CD4-positive, alpha-beta T cell (primary cell): ENCODE measurements at places on chromosomes 16 and 17.

GRCh38 chr16:11066261-11066870 is 122.0 kb downstream of the CLEC16A start:
- DNase-seq, result no peak

- DNase-seq, result no peak
Observed at GRCh38 chr16:4814542-4815173, 12.2 kb upstream of the ROGDI start.

- DNase-seq, result no peak
Observed at GRCh38 chr17:2030779-2031163, 818 bp downstream of the DPH1 start.

DNA sequence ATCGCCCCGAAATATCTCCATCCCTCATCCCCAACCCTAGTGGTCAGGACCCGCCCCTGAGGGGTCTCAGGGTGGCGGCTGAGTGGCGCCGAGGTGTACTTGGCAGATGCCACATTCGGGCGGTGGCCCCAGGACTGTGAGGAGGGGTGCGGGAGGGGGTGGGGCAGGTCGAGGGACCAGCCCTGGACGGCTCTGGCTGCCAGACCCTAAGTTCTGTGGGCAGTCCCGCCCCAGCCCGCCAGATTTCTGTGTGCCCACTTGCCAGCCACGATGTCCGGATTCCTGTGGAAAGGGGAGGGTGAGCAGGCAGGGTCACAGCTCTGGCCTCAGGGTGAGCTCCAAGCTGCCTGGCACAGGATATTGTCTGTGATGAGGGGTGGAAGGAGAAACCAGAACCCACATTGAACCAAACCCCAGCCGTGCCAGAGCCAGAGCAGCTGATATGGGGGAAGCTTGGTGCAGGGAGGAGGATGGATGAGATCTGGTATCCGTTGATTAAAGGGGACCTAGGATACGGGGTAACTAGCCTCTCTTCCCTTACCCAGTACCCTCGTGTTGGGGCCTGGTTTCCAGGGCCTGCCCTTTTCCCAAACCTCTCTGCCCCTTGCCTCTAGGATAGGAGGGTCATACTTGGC is 1.1 kb upstream of the CHAD start:
- no peak for DNase-seq

DNA sequence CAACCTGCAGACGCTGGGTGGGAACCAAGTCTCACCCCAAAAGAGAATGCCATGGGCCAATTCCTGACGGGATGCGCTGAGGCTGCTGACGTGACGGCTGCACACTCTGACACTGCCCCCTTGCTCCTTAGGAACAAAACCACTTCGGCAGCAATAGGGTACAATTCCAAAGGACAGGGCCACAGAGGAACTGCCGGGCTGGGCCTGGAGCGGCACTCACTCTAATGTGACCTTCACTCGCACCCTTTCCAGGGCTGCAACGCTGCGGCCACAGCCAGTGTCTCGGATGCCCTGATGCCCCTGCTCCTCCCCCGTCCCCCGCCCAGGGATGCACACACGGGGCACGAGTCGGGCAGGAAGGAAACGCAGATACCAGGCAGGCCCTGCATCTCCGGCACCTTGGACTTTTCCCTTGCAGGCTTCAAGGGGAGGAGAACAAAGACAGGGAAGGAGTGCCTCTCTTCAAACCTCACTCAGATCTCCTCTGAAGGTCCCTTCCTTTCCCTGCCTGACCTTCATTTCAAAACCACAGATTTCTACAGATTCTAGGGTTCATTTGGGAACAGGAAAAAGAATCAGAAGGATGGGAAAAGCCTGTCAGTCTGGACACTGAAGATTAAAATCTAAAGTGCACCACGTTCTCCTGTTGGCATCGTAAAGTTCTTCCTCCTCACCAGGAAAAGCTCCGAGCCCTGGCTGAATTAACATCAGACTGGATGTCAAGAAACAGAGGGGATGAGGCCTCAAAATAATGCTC is 2.3 kb downstream of the PITPNA start:
- DNase-seq, result no peak

- DNase-seq, result no peak
Observed at GRCh38 chr16:63998-64913, 8.2 kb downstream of the RHBDF1 start.

DNA sequence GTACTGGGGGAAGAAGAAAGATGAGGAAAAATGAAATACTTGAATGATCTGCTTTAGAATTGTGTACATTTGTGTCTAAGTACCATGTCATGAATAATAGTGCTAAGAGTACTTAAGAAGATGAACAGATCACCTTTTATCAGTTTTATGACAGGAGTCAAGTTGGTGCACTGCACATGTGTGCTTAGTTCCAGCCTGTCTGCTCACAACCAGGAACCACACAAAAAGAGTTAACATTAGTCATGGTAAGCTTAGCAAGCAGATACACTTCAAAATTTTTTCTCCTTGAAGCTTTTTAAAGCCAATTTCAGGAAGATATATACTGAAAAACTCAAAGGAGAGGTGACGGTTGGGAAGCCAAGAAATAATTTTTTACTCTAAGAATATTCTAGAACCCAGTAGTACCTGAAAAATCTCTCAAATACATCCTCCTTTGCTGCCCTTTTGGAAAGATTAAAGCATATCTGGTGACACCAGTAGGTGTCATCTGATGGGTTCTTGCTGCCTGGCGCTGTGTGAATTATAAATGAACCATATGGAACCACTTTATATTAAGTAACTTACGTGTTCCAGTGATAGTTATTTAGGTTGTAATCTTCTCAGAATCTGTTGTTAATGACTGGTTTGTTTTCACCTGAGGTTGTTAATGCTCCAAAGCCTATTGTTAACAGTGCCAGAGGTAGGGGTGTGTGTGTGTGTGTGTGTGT is 93.4 kb downstream of the MSI2 start:
- DNase-seq, result no peak

- DNase-seq, result no peak
Observed at GRCh38 chr17:28895794-28896447, 1.6 kb downstream of the FLOT2 start.

- DNase-seq, result no peak
Observed at GRCh38 chr17:29764748-29765147, 142.0 kb upstream of the CORO6 start.

DNA sequence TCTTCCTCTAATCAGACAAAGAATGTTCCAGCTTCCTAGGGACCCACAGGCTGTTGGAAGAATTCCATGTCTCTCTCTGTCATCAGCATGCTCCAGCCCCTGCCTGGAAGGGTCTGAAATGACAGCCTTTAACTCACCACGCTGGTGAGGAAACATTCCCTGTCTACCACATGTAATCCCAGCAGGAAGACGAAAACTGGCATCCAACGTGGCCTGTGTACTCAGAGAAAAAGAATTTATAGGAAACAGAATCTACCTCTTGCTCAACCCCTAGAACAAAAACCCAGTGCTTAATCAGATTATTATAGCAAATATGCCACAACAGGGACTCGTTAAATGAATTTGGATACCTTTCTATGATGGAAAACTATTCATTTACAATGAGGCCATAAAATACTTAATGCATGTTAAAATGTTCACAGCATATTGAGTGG is 147.3 kb upstream of the FOXF1 start:
- no peak for DNase-seq

GRCh38 chr17:50464736-50465135 is 3.9 kb downstream of the CHAD start:
- no peak for DNase-seq

DNA sequence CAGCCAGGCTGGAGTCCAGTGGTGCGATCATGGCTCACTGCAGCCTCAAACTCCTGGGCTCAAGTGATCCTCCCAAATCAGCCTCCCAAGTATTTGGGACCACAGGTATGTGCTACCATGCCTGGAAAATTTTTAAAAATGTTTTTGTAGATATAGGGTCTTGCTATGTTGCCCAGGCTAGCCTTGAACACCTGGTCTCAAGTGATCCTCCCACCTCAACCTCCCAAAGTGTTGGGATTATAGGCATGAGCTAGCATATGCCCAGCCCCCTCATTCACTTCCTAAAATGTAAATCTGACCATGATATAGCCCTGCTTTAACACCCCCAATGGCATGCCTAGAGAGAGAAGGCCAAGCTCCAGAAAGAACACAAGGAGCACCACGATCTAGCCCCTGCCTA is 98.6 kb downstream of the NDE1 start:
- DNase-seq, result no peak

GRCh38 chr17:2336852-2337543 is at the start of gene SGSM2:
Gene SGSM2 (plus strand): TSS chr17:2337501. CDS start chr17:2337689, 188 bp downstream.
- peak; percentile 88 for DNase-seq

DNA sequence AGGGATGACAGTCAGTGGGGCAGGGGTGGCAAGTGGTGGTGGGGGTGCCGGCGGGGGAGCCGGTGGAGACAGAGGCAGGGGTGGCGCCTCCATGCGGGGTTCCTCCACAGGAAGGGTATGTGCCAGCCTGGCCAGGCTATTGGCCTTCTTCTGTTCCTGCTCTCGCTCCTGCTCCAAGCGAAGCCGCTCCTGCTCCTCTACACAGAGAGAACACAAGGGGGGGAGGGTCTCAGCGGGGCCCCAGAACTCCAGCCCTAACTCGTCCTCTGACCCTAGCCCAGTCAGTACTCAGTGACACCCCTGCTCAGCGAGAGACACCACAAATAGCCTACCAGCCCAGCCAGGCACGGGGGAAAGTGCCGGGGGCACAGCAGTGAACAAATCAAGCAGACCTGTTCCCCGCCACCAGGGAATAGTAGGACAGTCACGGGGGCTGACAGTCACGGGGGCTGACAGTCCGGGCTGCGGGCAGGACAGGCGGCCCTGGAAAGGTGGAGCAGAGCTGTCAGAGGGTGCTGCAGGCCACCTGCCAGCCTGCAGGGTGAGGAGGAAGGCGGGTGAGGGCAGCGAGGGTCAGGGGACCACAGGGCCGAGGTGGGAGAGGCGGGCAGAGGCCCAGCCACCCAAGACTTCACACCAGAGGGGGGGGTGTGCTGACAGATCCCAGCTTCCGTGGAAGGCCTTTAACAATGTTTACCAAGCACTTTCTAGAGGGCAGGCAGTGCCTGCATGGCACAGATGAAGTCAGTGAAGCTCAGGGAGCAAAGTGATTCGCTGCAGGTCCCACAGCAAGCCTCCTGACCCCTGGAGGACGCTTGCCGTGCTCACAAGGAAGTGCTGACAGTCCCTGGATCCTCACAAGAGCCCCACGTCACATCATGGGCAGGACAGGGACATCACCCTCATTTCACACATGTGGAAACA is 5.3 kb downstream of the MNT start:
- DNase-seq, result no peak

DNA sequence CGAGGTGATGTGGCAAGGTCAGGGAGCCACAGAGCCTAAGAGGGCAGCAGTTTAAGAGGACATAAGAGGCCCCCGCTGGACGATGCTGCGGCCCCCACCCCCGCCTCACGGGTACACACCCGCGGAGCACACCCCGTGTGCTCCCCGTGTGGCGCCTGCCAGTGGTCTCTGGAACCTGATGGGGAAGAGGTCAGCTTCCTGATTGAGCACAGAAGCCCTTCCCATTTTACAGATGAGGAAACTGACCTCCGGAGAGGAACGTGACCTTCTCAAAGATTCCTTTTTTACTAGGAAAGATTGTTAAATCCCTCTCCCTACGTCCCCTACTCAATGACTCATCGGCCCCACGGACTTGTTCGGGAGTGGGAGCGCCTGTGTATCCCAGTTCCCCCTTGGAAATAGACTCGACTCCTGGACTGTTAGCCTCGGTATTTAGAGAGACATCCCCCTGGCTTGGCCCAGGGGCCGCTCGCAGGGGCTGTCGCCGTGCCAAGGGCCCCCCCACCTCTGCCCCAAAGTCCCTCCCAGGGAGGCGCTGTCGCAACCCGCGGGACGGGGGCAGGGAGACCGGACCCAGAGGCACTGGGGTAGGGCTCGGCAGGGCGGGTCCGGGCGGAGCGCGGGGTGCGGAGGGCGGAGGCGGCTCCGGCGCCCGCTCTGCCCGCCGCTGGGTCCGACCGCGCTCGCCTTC is at the start of gene ABCC3:
ABCC3 (plus strand) TSS at position 658 of the 691 bp plus-strand sequence. CDS start 56 bp downstream, outside the sequence.
- DNase-seq, result no peak

DNA sequence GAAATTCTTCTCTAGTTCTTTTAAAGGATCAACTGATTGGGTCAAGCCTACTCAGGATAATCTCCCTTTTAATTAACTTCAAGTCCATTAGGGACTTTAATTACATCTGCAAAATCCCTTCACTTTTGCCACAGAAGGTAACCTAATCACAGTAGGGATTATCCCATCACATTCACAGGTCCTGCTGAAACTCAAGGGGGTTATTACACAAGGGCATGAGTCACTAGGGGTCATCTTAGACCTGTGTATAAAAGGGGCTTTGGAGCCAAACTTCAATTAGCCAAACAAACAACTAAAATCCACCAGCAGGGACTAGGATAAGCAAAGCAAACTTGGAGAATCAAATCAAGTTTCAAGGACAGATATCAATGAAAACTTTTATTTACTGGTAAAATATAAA is 19.4 kb downstream of the CIAPIN1 start:
- DNase-seq, result no peak

- DNase-seq, result no peak
Observed at GRCh38 chr16:35753559-35754390, 2294.4 kb downstream of the TP53TG3F start.

GRCh38 chr17:9517396-9517795 is 58.2 kb downstream of the STX8 start:
- DNase-seq, result no peak

- DNase-seq, result no peak
Observed at GRCh38 chr16:983044-984030, 1.8 kb downstream of the SOX8 start.

- no peak for DNase-seq
Observed at GRCh38 chr16:83147244-83147643, 520.5 kb downstream of the CDH13 start.

- DNase-seq, result no peak
Observed at GRCh38 chr17:11412654-11413053, 171.6 kb downstream of the SHISA6 start.

GRCh38 chr17:81438007-81438659 is 42.9 kb downstream of the BAHCC1 start:
- DNase-seq, result no peak

DNA sequence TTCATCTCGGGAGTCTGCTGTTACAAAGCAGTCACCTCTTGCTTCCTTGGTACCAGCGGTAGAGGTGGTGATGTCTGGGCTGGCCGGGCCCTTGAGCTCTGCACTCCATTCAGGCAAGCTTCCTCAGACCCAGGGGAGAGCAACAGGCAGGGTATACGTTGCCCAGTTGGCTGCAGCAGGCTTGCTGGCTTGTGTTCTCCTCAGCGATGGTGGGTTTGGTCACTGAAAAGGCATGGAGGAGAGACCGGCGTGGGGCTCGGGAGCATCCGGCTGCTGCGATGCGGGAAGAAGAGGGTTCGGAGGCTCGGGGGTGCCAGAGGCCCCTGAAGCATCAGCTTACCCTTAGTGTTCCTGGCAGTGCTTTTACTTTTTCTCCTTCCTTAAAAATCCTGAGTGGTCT is 25.8 kb downstream of the SAP30BP start:
- DNase-seq, result no peak

- DNase-seq, result no peak
Observed at GRCh38 chr17:38456031-38456815, 28.0 kb downstream of the ARHGAP23 start.

GRCh38 chr17:58840820-58841612 is 85.4 kb downstream of the PPM1E start:
- no peak for DNase-seq
